ENCODE measurements at places on chromosomes 5 and 9. TPM values are rescaled to one million over a fixed set of nuclear protein-coding genes. Genes with fewer than 3 reads are reported as not detected.

CARTPT gene
- not detected for total RNA-seq

CCDC180 gene
- 5.5 TPM for total RNA-seq

PCDHA2 gene
- 0.17 TPM for total RNA-seq

IGIP gene
- total RNA-seq, result 11.9 TPM

CDKN2A gene
- total RNA-seq, result 39.5 TPM

OLFML2A gene
- total RNA-seq, result 28.8 TPM

MBLAC2 gene
- 4.2 TPM for total RNA-seq

IL5 gene
- total RNA-seq, result not detected

Measured in smooth muscle cell of trachea (primary cell).